ENCODE measurements at places on chromosomes 7 and 10.

DNA sequence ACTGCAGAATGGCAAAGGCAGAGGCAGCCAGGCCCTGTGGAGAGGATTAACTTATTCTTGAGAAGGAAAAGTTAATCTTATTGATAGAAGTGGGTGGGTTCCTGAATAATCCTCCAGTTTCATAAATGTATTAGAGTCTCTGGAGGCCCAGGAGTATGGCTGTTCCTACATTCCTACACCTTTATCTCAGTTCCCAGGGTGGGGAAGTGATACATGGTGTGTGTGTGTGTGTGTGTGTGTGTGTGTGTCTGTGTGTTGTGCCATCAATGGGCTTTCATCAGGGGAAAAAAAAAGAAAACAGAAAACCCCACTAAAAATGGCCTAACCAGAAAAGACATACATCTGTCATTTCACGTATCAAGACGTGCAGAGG, 22.0 kb upstream of the GSDME start:
- DNase-seq: no peak

DNA sequence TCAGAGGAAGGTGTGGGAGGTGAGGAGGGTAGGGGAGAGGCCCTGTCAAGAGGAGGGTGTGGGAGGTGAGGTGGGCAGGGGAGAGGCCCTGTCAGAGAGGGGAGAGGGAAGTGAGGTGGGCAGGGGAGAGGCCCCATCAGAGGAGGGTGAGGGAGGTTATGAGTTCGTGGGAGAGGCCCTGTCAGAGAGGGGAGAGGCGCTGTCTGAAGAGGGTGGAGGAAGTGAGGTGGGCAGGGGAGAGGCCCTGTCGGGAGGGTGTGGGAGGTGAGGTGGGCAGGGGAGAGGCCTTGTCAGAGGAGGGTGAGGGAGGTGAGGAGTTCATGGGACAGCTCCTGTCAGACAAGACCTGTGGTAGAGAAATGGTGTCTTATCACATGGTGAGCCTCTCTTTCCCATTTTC, 74.4 kb downstream of the INPP5A start:
- no peak for DNase-seq

DNA sequence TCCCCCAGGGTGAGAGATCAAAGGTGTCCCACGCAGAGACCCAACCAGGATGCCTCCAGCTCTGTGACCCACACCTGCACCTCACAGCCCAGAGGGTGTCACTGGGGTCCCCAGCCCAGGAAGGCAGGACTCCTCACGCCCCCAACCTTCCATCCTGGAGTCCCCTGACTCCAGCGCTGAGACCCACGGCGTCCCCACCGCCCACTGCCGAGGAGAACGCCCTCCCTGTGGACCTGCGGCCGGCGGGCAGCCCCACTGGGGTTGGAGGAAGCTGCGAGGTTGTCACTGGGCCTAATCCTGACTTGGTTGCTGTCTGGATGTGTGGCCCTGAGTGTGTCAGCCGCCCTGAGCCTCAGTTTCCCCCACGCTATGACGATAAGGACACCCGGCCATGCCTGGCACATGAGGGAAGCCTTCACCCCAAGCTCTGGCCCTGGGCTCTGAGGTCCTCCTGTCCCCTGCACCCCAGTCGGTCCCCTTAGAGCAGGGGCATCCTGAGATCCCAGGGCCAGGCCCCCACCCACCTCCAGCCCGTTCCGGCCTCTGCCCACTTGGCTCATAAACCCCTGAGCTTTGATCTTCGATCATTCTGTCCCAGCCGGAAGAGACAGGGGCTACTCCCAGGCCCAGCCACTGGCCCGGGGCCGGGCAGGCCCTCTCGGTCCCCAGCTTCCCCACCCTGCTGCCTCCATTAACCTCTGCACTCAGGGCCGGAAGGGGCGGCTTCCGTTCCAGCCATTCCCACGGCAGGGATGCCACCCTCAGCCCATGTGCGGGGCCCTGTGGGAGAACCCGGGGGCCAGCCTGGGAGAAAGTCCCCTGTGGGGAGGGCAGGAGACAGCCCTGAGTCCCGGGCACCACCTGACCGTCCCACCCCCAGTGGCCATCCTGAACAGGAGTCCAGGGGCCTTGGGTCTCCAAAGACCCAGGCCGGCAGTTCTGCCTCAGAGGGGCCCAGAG, 113.2 kb downstream of the MICALL2 start:
- no peak for DNase-seq

DNA sequence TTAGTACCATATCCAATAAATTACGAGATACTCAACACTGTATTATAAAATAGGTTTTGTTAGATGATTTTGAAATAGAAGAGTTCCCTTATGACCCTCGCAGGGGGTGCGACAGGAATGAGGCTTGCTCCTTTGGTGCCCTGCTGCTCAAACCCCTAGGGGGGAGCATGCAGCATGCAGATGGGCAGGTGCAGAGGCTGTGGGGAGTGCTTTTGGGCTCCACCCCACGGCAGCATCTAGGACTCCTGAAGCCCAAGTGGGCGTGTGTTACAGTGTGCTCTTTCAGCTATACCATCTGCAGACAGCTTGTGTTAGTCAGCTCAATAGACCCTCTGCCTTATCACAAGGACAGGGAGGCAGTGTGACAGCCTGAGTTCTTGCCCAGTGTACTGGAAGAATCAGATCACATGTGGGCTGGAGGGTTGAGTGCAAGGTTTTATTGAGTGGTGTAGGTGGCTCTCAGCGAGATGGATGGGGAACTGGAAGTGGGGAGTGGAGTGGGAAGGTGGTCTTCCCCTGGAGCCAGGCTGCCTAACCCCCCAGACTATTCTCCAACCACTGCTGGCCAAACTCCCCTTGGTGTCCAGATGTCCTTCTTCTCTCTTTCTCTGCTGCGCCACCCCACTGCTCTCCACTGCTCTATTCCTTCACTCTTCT, 3.1 kb upstream of the MRC1 start:
- DNase-seq: no peak

DNA sequence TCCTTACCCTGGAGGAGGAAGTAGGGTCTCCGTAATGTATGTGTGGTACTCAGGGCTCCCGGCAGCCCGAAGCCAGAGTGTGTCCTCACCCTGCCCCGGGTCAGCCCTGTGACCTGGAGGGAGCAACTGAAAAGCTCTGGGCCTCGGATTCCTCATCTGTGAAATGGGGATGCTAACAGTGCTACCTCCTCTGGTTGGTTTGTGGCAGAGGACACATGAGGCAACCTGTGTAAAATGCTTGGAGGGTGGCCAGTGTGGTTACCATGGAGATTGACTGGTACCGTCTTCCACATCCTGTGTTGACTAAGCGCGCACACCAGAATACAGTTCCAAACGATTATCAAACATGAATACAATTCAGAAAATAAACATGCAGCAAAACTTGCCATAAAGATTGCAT, 163.8 kb upstream of the KLF6 start:
- peak; percentile 66 for DNase-seq

DNA sequence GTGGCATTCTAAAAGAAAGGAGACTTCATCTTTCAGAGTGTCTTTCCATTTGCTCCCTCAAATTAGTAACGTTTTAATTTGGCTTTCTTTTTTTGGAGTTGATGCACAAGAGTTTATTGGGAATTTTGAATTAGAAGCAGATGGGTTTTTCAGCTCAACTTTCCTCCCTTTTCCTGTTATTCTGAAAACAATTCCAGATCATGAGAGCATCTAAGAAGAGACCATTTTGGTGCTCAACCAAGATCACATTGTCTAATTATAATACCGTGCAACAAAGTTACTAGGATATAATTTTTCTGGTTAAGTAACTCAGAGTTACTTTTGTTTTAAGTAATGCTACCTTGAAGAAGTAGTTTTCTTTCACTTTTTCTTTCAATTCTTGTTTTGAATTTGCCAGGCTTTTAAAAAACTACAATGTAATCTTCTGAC, 396.6 kb upstream of the KLF6 start:
- DNase-seq: no peak

DNA sequence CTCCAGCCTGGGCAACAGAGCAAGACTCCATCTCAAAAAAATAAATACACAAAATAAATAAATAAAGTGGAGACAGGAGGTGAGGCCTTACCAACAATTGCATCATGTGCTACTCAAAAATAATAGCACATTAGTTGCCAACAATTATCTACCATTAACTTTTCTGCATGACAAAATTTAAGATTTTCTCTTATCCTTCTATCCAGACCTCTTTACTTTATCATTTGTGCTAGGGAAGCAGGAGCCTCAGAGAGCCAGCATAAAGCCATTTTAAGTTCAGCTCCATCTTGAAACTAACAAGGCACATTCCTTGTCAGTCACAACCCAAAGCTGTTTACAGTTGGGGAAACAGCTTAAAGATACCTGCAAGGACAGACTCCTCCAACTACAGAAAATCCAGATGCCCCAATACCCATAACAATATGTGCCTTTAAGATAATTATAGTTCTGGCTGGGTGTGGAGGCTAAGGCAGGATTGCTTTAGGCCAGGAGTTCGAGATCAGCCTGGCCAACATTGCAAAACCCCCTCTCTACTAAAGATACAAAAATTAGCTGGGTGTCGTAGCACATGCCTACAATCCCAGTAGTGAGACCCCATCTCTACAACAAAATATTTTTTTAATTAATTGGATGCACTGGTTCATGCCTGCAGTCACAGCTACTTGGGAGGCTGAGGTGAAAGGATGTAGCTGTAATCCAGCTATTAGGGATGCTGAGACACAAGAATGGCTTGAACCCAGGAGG, 2.2 kb upstream of the AP1S1 start:
- no peak for DNase-seq

GRCh38 chr10:126519185-126519584, 130.9 kb upstream of the ADAM12 start:
- DNase-seq: no peak

DNA sequence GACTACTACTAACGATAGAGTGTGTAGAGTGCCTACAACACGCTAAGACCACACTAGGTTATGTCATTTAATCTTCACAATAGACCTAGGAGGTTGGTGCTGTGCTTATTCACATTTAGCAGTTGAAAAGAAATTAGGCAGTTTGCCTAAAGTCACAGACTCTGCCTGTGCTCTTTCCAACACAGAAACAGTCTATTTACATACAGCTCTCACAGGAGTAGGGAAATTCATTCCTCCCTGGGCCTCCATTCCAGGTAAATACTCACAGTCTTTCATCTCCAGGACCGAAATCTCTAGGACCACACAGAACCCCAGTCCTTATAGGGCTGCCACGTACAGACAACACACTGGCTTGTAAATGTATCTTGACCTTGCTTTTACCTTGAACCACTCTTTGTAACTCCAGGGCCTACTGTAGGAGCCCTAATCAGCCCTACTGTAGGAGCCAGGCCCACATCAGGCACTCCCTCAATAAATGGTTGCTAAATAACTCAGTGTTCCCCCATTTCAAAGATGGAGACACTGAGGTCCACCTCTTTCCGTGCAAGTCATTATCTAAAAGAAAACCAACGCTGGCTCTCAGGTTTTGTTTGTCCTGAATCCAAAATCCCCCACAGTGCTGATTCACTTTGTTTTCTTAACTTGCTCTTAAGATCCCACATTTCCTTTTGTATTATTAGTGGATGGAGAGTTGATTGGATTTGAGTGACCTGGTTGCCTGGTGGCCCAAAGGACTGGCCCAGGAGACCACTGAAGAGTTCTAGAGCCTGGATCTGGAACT, 146.9 kb downstream of the KCNMA1 start:
- no peak for DNase-seq

- no peak for DNase-seq
These were observed 23.7 kb downstream of the TASOR2 start for GRCh38 chr10:5708356-5708755.

DNA sequence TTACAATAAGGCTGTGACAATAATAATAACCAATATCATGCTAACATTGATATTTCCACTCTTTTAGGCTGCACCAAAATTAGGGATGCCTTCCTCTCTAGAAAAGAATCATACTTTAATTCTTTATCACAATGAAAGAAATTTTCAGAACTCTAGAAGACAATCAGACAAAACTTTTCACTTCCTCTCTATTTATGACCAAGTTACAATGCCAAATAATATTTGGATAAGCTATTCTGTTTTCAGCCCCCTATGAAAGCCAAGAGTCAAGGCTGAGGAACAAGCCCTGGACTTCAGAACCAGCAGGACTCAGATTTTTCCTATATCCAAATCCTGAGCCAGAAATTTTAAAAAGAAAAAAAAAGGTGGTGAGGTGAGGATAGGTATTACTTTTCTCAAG, 4.6 kb downstream of the HYCC1 start:
- no peak for DNase-seq

DNA sequence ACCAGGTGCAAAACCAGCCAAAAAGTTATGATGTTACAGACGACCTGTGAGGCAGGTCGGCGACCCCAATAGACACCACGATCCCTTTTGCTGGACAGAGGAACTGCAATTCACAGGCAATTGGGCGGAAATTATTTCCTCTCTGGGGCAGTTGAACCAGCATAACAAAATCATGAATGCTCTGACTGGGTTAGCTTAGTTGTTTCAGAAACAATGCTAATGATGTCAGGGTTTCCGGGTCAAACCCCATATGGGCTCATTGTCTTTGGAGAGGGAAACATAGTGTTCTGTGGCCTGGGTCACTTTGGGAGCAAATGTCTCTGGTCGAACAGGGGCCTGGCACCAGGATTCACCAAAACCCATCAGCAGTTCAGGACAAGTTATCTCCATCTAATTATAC, 669.1 kb upstream of the NRP1 start:
- no peak for DNase-seq

- no peak for DNase-seq
These were observed 62.1 kb downstream of the SEMA3C start for GRCh38 chr7:80856769-80857168.

DNA sequence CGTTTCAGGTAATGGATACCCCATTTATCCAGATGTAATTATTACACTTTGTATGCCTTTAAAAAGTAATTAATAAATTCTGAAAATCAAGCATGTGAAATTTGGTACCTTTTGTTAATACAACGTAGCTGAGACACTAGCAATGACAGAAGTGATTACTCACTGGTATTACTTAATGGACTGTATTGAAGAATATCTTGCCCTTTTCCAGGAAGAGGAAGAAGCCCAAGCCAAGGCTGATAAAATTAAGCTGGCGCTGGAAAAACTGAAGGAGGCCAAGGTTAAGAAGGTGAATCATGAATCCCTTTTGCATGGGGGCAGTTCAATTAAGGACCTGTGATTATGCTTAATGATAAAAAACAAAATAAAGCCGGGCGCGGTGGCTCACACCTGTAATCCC, 64.8 kb downstream of the APBB1IP start:
- DNase-seq: no peak

DNA sequence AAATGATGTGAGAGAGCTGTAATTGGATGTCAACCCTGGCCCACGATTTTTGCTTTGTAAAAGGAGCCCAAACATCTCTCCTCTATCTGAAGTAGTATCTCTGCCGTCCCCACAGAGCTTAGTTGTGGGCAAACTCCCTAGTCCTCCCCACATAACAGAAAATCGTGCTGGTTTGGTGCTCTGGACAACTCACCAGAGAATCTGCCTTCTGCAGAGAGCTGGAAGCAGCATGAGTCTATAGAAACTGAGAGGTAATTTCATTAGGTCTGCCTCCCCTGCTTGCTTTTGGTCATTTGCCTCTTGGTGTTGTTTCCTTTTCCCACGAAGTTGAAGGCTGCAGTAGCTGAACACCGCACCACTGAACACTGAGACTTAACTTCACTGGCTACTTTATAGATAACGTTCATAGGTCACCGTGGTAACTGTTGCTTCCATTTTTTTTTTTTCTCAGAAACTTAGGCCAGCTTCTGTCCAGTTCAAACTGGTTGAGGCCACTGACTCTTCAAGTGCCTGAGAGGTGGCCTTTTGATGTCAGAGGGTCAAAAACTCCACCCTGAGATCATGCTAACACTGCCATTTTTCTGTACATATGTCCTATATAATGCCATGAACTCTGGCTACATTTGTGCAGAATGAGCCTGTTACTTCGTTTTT, 3.3 kb upstream of the CDCA7L start:
- DNase-seq: no peak
